ENCODE measurements at places on chromosomes 16 and 17. TPM values are rescaled to one million over a fixed set of nuclear protein-coding genes. Genes with fewer than 3 reads are reported as not detected.

DNA sequence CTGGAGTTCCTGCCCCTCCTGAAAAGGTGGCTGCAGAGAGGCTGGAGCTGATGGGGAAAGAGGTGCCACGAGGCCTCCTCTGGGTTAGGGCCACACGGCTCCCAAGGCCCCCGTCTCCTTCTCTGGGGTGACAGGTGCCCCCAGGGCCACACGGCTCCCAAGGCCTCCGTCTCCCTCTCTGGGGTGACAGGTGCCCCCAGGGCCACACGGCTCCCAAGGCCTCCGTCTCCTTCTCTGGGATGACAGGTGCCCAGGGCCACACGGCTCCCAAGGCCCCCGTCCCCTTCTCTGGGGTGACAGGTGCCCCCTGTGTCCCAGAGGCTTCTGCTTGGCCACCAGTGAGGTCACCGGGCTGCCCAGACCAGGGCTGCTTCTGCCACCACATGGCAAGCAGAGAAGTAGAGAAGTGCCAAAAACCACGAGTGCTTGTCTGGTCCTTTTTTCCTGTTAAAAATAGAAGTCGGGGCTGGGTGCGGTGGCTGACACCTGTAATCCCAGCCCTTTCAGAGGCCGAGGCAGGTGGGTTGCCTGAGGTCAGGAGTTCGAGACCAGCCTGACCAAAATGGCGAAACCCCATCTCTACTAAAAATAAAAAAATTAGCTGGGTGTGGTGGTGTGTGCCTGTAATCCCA is 4.1 kb downstream of the CAPN15 start:
- H3K36me3 ChIP-seq, result no peaks in the 10 kb centered on the region
- no peak overlapping the region for H3K4me3 ChIP-seq
- no peak for DNase-seq
- peaks cover 35% of the 10 kb centered on the region for H3K4me1 ChIP-seq
- H3K27me3 ChIP-seq, result no peaks in the 10 kb centered on the region

- H3K27ac ChIP-seq, result no peak overlapping the region
- no peak overlapping the region for H3K4me3 ChIP-seq
- no peaks in the 10 kb centered on the region for H3K36me3 ChIP-seq
- H3K4me1 ChIP-seq, result peaks cover under 1% of the 10 kb centered on the region
Measured at GRCh38 chr16:81891736-81892364, 112.8 kb downstream of the PLCG2 start.

DNA sequence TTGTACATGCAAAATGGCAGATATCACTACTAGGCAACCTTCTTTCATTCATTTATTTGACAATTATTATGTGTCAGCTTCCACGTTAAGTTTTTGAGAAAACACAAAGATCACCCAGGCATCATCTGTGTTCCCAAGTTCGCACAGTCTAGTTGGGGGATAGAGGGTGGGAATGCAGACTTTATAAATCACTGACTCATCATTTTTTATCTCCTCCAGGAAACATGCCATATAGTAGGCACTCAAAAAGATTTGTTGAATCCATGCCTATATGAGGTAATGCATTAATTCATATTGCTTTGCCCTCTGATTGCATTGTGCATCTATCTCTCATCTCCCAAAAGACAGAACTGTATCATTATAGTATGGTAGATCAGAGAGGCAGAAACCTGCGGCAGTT is 196.8 kb upstream of the TOX3 start:
- H3K4me1 ChIP-seq, result no peaks in the 10 kb centered on the region
- no peak overlapping the region for H3K27ac ChIP-seq
- no peaks in the 10 kb centered on the region for H3K36me3 ChIP-seq
- no peak overlapping the region for H3K4me3 ChIP-seq

GRCh38 chr17:20173091-20173490 is 163.9 kb downstream of the SPECC1 start:
- DNase-seq, result no peak
- H3K27ac ChIP-seq, result peak overlapping the region; percentile 20
- H3K36me3 ChIP-seq, result no peaks in the 10 kb centered on the region
- no peak overlapping the region for H3K4me3 ChIP-seq
- H3K27me3 ChIP-seq, result no peaks in the 10 kb centered on the region

KCNH4 gene
- total RNA-seq, result not detected

Data from chondrocyte (in vitro differentiated cells).